Left lung (tissue), 14 donors: ENCODE measurements at places on chromosomes 3 and 15. TPM values are rescaled to one million over a fixed set of nuclear protein-coding genes. Genes with fewer than 3 reads are reported as not detected.
A peak's percentile ranks its signal among the peaks of the same experiment; 100 is the strongest.

ARPP21 gene
- not detected for total RNA-seq

HES1 gene
- 18.1 TPM for total RNA-seq

HYKK gene
- 3.3 TPM for total RNA-seq

PPM1L gene
- total RNA-seq: 12.7 TPM

- no peak for DNase-seq
Measured at GRCh38 chr3:9736831-9737230, 5.3 kb downstream of the BRPF1 start.

GRCh38 chr15:83999396-84000135 is 236.0 kb upstream of the GOLGA6L4 start:
- DNase-seq: no peak

GRCh38 chr15:94110476-94111130 is 120.8 kb upstream of the MCTP2 start:
- no peak for DNase-seq

GRCh38 chr3:62749657-62750056 is 125.6 kb downstream of the CADPS start:
- DNase-seq: no peak

DNA sequence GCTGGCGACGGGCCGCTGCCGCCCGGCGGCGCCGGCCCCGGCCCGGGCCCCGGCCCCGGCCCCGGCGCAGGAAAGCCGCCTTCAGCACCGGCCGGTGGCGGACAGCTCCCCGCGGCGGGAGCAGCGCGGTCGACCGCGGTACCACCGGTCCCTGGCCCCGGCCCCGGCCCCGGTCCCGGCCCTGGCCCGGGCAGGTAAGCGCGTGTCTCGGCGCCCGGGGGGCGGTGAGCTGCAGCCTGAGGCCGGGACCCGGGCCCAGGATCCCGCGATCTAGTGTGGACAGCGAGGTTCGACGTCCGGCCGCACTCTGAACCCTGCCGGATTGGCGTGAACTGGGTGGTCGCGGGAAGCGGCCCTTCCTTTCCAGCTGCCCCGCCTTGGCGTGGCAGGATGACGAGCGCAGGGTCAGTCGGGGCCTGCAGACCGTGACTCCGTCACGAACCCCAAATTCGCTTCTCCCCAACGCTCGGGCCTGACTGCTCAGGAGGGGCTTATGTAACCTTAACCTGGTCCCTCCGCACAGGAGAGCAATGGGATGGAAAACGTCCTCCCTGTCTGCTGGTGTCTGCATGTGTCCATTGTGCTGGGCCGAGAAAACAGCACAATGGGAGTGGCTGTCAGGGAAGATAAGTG is 472 bp downstream of the BSN start:
- peak; percentile 59 for DNase-seq

GRCh38 chr3:196740481-196741248 is 1.0 kb downstream of the PAK2 start:
- DNase-seq: peak; percentile 50

GRCh38 chr15:95663156-95664100 is 667.1 kb upstream of the NR2F2 start:
- DNase-seq: no peak

DNA sequence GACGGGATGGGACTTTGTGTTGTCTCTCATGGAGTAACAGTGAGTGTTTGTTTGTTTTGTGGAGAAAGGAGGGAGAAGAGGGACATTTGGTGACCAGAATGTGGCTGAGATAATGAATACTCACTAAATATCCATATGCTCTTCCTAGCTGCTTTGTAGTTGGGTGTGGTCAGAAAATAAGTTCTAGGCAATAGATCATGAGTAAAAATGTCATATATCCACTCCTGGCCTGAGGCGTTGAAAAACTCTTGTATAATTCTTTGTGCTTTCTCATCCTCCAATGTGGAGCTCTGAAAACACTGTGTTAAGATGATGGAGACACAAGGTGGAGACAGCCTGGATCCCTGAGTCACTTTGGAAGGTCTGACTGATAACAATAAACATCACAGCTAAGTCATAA is 28.0 kb upstream of the IL16 start:
- DNase-seq: no peak

DNA sequence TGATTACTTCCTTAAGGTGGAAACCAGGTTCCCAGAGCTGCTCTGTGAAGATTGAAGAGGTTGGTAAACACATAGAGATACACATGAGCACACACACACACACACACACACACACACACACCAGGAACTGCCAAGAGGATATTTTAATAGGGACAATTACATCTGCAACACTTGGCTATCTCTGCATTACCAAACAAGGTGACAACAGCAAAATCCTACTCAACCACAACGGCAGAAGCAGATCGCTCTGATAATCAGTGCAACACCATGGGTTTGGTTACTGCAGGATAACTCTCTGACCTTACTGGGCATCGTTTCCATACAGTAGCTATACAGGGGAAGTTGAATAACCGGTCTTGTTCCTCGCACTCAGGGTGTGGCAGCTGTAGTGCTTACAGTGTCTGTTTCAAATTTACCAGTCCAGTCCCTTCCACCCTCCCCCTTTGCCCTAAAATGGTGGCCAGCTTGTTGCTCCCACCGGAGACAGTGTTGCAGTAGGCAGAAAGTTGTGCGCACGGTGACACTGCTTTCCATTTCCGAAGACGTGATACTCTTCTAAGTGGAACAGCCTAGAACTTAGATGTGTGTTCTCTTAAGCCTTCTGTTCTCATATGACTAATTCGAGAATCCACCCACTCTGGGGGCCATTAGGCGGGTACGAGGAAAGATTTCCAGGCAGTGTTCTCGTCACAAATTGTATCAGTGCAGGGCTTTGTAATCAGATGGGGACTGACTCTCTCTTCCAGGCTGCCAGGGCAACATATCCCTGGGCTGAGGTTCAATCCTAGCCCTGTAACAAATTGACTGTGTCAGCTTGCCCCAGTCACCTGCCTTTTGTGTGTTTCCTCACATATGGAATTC is 176.2 kb downstream of the P3H2 start:
- DNase-seq: no peak

DNA sequence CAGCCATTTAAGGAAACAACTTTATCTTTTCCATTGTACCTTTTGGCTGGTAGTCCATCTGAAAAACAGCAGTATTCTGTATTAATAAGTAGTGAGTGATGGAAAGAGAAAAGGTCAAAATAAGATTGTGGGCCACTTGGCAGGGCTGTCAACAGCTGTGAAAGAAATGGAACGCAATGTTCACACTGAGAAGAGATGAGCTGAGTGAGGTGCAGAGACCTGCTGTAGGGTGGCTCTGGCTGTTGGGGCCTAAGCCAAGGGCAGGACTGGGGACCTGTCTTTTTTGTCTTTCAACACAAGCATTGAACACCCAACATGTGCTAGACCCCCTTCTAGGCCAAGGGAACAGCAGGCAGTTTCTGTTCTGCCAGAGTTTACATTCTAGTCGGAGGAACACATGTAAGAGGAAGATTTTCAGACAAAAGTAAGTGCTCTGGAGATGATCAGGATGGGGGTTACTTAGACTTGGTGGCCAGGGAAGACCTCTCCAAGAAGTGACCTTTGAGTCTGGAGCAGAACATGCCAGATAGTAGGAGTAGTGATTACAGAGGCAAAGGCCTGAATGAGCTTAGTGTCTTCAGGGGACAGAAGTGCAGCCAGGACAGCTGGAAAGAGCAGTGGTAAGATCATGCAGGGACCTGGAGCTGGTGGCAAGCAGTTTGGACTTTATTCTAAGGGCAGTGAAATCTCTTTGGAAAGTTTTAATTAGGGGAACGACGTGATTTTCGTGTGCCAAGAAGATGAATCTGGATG is 29.6 kb downstream of the TSEN2 start:
- DNase-seq: no peak

DNA sequence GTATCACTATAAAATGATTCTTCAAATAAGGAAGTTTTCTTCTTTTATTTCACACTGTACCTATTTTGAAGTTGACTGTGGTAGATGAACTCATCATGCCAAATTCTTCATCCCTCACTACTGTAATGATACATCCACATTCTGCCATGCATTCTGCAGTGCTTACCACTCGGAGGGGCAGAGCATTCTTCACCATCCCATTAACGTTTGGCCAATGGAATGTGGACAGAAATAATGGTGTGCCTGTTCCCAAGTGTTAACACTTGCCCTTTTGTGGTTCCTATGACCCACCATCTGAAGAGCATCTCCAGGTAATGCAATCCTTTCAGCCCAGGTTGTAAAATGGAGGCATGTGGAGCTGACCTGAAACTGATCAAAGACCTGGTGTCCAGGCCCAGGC is 18.6 kb downstream of the GOLIM4 start:
- no peak for DNase-seq

DNA sequence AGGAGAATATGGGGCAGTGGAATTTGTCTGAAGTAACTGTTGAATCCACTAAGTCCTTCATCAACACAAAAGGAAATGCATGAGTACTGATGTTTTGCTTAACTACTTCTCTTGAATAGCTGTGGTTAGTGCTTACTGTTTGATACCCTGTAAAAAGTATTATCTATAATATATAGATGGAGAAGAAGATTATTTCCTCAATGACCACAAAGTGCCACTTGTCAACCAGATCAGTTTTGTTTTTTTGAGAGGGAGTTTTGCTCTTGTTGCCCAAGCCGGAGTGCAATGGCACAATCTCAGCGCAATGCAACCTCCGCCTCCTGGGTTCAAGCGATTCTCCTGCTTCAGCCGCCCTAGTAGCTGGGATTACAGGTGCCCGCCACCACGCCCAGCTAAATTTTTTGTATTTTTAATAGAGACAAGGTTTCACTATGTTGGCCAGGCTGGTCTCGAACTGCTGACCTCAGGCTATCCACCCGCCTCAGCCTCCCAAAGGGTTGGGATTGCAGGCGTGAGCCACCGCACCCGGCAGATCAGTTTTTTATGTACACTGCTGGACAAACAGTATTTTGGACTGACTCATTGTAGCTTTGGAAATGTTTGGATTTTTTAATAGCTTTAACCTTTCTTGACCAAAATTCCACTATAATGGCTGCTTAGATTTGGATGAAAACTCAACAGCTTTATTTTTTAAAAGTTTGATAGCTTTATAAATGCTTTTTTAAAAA is 1.5 kb upstream of the RPLP1 start:
- no peak for DNase-seq

GRCh38 chr15:34883042-34883441 is 86.5 kb downstream of the AQR start:
- no peak for DNase-seq

DNA sequence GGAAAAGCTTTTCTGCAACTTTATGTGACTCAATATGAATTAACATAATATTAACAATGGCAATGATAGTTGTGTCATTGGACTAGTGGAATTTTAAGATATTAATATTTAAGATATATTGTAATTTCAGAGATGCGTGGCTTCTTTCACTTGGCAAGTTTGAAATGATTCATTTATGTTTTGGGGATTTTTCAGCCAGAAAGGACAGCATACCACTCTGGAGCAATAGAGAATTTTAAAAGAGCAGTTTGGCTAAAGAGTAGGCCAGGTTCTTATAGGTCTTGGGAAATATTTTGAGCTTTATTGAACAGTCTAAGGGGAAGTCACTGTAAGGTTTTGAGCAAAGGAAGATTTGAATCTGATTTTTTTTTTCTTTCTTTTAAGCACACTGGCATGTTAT is 16.5 kb downstream of the GMPS start:
- no peak for DNase-seq

DNA sequence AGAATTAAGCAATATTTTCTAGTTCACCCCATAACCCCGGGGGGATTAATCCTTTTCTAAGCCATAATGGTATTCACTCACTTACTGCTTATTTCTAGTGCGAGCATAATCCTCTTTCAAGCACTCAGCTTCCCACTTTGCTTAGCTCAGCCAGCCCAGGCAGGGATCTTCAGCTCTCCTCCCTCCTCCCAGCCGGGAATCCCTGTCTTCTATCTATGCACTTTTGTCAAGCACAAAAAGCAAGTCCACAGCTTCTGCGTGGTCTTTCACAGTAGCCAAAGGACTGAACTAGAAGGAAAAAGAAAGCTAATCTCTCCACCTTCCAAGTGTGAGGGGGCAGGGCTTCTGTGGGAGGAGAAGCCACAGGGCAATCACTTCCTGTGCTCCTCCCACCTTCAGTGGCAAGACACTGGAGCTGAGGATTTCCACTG is 62.8 kb downstream of the PEX5L start:
- no peak for DNase-seq

DNA sequence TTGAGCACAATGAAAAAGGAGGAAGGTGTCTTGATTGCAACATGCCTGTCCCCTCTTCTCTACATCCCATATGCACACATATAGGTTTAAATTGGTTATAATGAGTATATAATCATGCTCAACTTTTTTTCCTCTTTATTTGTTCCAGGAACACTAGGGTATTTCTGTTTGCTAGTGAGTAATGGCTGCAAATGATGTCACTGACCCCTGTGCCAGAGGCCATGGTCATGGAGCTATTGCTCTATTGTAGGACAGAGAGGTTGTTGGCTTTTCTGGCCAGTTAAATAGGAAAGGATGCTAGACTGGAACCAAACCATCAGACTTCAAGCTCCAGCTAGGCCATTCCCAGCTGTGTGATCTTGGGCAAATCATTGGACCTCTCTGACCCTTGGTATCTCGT is 9.6 kb downstream of the ARHGEF3 start:
- DNase-seq: no peak

DNA sequence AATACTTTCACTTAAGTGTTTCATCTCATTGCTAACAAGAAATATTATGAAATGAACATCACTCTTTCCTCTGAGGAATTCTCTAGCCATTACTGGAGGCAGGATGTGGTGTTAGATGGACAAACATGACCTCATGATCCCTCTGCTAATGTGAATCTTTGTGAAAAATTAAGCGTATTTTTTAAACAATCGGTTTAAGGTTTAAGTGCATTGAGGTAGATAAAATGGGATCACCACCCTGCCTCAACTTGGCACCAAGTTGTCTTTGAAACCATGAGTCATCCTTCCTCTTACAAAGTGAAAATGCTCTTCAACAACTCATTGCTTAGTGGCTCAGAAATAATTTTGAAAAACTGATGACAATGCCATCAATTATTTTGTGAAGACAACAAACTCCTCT is 76.0 kb upstream of the DCBLD2 start:
- DNase-seq: no peak
